ENCODE measurements at places on chromosomes 1 and 21.

DNA sequence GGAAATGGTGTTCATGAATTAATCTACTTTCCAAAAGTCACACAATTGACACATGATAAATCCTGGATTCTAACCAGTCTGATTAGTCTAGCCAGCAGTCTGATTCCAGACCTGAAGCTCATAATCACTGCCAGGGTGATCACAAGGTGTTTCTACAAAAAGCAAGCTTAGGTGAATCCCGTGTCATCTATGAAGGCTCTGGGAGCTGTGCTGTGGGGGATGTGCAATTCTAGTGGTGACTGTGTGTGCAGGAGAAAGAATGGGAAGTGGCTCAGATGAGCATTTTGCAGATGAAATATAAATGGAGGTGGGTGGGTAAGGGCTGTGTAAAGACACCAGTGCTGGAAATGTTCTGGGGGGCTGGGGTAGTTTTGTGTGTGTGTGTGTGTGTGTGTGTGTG is 1.8 kb upstream of the NPPB start:
- no peak for DNase-seq

DNA sequence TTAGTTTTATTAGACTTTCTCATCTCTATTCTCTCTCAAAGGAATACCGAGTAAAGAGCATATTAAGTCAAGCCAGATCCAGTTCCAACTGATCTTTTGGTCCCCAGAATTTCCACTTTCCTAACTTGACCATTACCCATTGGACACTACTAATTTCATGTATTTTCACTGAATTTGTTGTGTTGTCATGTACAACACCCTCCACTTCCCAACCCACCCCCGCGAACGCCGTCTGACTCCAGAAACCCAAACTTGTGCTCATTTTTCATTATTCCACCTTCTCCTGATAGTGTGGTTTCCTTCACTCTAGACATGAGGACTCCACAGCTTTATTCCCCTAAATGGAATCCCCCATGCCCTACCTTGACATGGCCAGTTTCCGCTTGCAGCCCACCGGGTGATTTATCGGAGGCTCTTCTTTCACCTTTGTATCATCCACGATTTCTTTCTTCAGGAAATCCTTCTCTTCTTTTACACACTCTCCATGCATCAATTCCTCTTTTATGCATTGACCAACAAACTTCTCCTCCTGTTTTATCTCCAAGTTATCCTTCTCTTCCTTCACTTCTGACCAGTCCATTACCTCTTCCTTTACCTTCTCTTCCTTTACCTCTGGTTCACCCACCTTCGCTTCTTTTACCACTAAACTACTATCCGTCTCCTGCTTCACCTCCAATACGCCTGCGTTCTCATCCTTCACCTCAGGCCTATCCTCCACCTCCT is 805 bp downstream of the ZNHIT6 start:
- no peak for DNase-seq

- DNase-seq: peak; percentile 5
Observed at GRCh38 chr1:65896721-65897120, 104.0 kb downstream of the PDE4B start.

DNA sequence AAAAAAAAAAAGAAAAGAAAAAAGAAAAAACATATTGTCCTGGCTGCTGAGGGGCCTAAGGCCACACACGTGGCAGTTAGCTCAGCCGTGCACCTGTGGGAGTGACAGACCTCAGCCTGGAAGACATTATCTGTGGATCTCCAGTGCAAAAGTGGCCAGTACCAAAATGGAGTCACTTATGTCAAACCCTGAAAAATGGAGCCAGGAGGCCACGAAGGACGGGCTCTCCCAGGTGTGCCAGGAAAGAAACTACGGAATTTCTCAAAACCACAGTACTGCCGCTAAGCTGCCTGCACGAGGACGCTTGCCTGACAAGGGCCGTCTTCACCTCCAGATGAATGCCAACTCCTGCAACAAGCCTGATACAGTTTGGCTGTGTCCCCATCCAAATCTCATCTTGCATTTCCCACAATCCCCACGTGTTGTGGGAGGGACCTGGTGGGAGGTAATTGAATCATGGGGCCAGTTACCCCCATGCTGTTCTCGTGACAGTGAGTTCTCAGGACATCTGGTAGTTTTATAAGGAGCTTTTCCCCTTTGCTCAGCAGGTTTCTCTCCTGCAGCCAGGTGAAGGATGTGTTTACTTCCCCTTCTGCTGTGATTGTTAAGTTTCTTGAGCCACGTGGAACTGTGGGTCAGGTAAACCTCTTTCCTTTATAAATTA is 5.3 kb upstream of the MIB2 start:
- DNase-seq: no peak

GRCh38 chr1:1955621-1956094 is 36.6 kb upstream of the TMEM52 start:
- no peak for DNase-seq

GRCh38 chr1:155000411-155000725 is 2.2 kb upstream of the ZBTB7B start:
- no peak for DNase-seq

GRCh38 chr1:31441970-31442647 is 29.1 kb downstream of the SERINC2 start:
- no peak for DNase-seq
